ENCODE measurements at places on chromosomes 3 and 15. TPM values are rescaled to one million over a fixed set of nuclear protein-coding genes. Genes with fewer than 3 reads are reported as not detected.

- no peak for DNase-seq
- H3K4me3 ChIP-seq, result no peak overlapping the region
- H3K27me3 ChIP-seq, result no peaks in the 10 kb centered on the region
- H3K36me3 ChIP-seq, result no peaks in the 10 kb centered on the region
Measured at GRCh38 chr3:107062787-107063186, 314.5 kb upstream of the CCDC54 start.

DNA sequence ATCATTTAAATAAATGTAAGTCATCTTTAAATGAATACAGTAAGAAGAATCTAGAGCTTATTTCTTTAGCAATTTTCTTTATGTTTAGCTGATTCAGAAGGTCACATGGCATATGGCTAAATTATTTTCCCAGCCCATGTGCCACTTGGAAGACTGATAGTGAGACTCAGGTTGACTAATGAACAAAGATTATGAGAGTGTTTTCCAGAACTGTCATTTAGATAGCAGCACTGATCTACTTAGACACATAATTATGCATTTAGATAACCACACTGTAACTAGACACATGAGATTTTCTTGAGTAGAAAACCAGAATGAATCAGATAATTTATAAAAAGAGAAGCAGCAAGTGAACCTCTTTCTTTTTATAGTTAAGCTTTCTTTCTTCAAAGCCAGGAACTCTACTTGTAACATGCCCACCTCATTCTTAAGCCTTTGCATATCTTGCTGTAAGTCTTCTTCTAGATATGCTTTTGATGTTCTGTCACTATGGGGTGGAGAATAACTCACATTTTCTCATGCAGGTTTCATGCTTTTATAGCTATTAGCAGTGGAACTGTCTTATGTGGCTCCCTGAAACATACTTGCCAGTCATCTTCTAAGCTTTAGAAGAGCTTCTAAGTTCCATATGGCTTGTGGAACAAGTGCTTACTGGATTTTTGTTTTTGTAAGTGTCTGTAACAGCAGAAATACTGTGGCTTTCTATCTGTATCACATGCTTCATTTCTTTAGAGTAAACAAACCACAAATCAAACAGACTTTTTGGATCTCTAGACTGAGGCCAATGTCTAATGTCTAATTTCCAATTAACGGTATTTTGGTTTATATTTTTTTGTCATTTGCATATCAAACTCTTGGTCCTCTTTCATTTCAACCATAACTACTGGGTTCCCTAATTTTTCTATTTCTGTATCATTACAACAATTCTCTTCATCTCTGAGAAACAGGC lies 101.4 kb downstream of the LMLN start:
- no peaks in the 10 kb centered on the region for H3K4me1 ChIP-seq
- no peak overlapping the region for H3K27ac ChIP-seq
- no peaks in the 10 kb centered on the region for H3K36me3 ChIP-seq
- no peak overlapping the region for H3K4me3 ChIP-seq
- DNase-seq, result no peak

DNA sequence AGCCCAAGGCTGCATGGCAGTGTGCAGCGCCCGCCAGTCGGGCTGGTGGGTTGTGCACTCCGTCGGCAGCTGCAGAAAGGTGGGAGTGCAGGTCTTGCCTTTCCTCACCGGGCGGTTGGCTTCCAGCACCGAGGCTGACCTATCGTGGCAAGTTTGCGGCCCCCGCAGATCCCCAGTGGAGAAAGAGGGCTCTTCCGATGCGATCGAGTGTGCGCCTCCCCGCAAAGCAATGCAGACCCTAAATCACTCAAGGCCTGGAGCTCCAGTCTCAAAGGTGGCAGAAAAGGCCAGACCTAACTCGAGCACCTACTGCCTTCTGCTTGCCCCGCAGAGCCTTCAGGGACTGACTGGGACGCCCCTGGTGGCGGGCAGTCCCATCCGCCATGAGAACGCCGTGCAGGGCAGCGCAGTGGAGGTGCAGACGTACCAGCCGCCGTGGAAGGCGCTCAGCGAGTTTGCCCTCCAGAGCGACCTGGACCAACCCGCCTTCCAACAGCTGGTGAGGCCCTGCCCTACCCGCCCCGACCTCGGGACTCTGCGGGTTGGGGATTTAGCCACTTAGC lies 4.3 kb downstream of the ISL2 start:
- H3K36me3 ChIP-seq, result no peaks in the 10 kb centered on the region
- H3K27me3 ChIP-seq, result peaks cover 18% of the 10 kb centered on the region
- H3K27ac ChIP-seq, result no peak overlapping the region
- no peak overlapping the region for H3K4me3 ChIP-seq

DNA sequence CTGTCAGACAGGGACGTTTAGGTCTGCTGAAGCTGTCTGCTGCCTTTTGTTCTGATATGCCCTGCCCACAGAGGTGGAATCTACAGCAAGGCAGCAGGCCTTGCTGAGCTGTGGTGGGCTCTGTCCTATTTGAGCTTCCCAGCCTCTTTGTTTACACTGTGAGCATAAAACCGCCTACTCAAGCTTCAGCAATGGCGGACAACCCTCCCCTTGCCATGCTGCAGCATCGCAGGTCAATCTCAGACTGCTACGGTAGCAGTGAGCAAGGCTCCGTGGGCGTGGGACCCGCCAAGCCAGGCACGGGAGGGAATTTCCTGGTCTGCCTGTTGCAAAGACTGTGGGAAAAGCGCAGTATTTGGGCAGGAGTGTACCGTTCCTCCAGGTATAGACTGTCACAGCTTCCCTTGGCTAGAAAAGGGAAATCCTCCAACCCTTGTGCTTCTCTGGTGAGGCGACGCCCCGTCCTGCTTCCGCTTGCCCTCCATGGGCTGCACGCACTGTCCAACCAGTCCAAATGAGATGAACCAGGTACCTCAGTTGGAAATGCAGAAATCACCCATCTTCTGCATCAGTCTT lies 71.4 kb downstream of the SPSB4 start:
- H3K27ac ChIP-seq, result no peak overlapping the region
- no peak for DNase-seq
- H3K36me3 ChIP-seq, result no peaks in the 10 kb centered on the region
- H3K4me1 ChIP-seq, result no peaks in the 10 kb centered on the region
- no peak overlapping the region for H3K4me3 ChIP-seq

- H3K4me3 ChIP-seq, result no peak overlapping the region
- no peaks in the 10 kb centered on the region for H3K27me3 ChIP-seq
- no peak overlapping the region for H3K27ac ChIP-seq
- H3K36me3 ChIP-seq, result no peaks in the 10 kb centered on the region
- peak; percentile 55 for DNase-seq
Measured at GRCh38 chr15:77901251-77901881, 176.1 kb downstream of the TBC1D2B start.

- no peaks in the 10 kb centered on the region for H3K27me3 ChIP-seq
- H3K36me3 ChIP-seq, result no peaks in the 10 kb centered on the region
- DNase-seq, result no peak
Measured at GRCh38 chr3:69684309-69684961, 54.8 kb upstream of the MITF start.

- no peaks in the 10 kb centered on the region for H3K4me1 ChIP-seq
- H3K4me3 ChIP-seq, result no peak overlapping the region
- H3K27ac ChIP-seq, result no peak overlapping the region
Measured at GRCh38 chr3:75001330-75001729, 386.9 kb upstream of the CNTN3 start.

DNA sequence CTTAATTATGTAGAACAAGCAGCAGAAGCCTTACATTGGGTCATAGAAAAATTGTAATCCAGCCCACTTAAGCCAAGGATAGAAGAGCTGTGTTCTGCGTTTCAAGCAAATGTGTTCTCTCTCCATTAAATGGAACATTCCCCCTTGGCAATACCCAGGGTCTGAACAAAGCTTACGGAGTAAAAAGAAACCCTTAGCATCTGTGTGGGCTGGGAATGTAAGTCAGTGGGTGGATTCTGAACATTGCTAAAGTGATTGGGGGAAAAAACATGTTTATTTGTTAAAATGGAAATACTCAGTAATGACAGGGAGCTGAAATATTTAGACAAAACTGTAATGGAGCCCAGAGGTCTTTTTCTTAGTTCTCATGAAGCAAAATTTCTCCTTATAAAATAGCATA lies 147.4 kb downstream of the DUT start:
- no peak overlapping the region for H3K27ac ChIP-seq
- no peaks in the 10 kb centered on the region for H3K27me3 ChIP-seq
- H3K4me1 ChIP-seq, result no peaks in the 10 kb centered on the region
- H3K4me3 ChIP-seq, result no peak overlapping the region
- no peaks in the 10 kb centered on the region for H3K36me3 ChIP-seq
- DNase-seq, result no peak

DNA sequence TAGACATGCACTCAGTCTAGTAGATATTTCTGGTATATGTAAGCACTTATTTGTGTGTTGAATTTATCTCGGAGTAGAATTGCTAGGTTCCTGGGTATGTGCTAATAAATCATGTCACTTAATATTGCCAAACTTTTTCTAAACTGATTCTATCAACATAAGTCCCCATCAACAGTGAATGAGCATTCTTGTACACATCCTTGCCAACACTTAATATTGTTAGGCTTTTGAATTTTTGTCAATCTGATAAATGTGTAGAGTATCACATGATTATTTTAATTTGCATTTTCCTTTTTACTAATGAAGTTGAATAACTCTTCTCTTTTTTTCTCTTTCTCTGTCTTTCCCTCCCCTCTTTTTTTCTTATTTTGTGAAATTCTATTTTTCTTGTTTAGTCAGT lies 33.3 kb upstream of the CEMIP start:
- no peaks in the 10 kb centered on the region for H3K27me3 ChIP-seq
- no peaks in the 10 kb centered on the region for H3K36me3 ChIP-seq
- DNase-seq, result no peak
- no peak overlapping the region for H3K27ac ChIP-seq

- no peak for DNase-seq
- no peaks in the 10 kb centered on the region for H3K27me3 ChIP-seq
- H3K4me3 ChIP-seq, result no peak overlapping the region
- no peaks in the 10 kb centered on the region for H3K4me1 ChIP-seq
- no peaks in the 10 kb centered on the region for H3K36me3 ChIP-seq
Measured at GRCh38 chr15:91703274-91703673, 150.2 kb upstream of the SLCO3A1 start.

GRCh38 chr3:59935025-59935424 lies 885.2 kb upstream of the CFAP20DC start:
- H3K4me3 ChIP-seq, result no peak overlapping the region
- H3K4me1 ChIP-seq, result no peaks in the 10 kb centered on the region
- DNase-seq, result no peak
- no peak overlapping the region for H3K27ac ChIP-seq
- no peaks in the 10 kb centered on the region for H3K27me3 ChIP-seq
- no peaks in the 10 kb centered on the region for H3K36me3 ChIP-seq

DNA sequence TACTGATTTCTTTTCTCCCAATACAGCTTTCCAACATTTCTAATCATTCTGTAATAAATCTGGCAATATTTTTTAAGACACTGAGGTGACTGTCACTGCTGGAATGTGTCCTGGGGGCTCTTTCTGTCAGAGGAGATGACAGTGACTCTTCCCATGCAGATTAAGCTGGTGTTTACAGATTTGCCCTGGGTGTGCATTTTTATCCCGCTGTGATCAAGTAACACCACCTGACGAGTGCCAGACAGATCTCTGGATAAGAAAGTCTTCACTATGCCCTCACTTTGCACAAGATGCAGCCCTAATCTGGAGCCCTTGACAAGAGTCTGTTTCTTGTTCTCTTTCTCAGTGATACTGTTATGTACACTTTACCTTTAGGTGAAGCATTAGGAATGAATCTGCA lies 477.7 kb downstream of the ZIC1 start:
- no peaks in the 10 kb centered on the region for H3K27me3 ChIP-seq
- no peak for DNase-seq
- no peaks in the 10 kb centered on the region for H3K4me1 ChIP-seq

DNA sequence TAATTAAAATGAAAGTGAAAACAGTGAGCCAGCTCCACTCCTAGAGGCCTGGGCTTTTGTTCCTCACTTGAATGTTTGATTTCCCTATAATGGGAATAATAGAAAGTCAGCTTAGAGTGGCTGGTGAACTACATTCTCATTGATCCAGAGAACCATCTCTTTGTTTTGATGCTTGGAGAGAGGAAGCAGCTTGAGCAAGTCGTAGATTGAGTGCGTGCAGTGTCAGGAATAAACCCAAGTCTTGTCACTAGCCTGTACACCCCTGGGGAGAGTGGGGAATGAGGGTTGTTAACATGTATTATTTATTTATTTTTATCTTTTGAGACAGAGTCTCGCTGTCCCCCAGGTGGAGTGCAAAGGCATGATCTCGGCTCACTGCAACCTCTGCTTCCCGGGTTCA lies 885 bp upstream of the LSG1 start:
- no peak for DNase-seq
- peaks cover 2% of the 10 kb centered on the region for H3K36me3 ChIP-seq
- H3K4me3 ChIP-seq, result peak overlapping the region; percentile 67

DNA sequence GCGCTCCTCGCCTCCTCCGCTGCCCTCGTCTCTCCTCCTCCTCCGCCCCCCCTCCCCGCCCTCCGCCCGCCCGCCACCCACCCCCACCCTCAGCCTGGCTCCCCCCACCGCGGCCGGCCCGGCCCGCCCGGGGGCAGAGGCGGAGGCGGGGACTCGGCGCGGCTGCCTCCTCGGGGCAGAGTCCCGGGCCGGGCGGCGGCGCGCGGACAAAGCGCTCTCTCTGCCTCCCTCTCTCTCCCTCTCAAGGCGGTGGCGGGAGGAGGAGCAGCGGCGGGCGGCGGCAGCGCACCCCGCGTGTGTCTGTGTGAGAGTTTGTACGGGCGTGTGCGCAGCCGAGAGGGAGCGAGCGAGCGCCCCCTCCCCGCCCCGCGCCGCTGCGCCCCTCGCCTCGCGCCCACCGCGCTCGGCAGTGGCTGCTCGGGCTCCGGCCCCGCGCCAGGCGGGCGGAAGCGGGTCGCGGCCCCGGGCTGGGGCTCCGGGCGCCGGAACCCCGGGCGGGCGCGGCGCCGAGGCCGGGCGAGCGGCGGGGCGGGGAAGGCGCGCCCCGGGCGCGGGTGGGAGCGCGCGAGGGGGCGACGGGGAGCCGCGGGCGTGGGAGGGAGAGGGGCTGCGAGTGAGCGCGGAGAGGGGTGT lies at the start of gene IGF2BP2:
TSS of gene IGF2BP2 (minus strand) at position 37 of the 633 bp plus-strand sequence. CDS start 82 bp downstream, outside the sequence.
- H3K4me3 ChIP-seq, result peak within 1 kb of the TSS; percentile 57
- DNase-seq, result peak; percentile 72
- no peaks in the 10 kb centered on the region for H3K36me3 ChIP-seq
- H3K27me3 ChIP-seq, result peaks cover 3% of the 10 kb centered on the region

GRCh38 chr15:31365655-31366127 lies 39.1 kb downstream of the KLF13 start:
- H3K27ac ChIP-seq, result peak overlapping the region; percentile 97
- H3K4me1 ChIP-seq, result peaks cover 3% of the 10 kb centered on the region

- H3K4me3 ChIP-seq, result no peak overlapping the region
- H3K36me3 ChIP-seq, result no peaks in the 10 kb centered on the region
- H3K4me1 ChIP-seq, result no peaks in the 10 kb centered on the region
- no peaks in the 10 kb centered on the region for H3K27me3 ChIP-seq
Measured at GRCh38 chr3:151722856-151723255, 10.9 kb upstream of the AADACL2 start.

The BNIP2 gene
- total RNA-seq, result 54.0 TPM

The AP4E1 gene
- total RNA-seq, result 4.3 TPM

The IL12A gene
- 0.55 TPM for total RNA-seq

The THAP10 gene
- 0.83 TPM for total RNA-seq

The TMOD3 gene
- total RNA-seq, result 32.2 TPM

The TMED3 gene
- 8.0 TPM for total RNA-seq

All from right lobe of liver (tissue), 6 donors.